ENCODE measurements at places on chromosomes 7 and 10.

DNA sequence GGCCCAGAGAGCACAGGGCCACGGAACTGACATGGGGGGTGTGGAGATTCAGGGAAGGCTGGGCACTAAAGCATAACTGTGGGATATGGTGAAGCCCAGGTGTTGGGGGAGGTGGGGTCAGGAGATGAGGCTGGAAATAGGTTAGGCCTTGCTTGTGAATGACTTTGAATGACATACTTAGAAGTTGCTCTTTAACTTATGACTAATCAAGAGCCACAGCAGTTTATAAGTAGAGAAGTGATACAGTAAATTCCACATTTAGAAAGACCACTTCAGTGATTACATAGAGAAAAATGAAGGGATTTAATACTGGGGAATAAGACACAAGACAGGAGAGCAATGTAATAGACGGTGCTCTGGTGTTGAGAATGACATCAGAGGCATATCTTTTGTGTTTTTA lies 120.8 kb upstream of the SEC61G start:
- DNase-seq = no peak

GRCh38 chr10:132793871-132794849 lies 8.2 kb upstream of the NKX6-2 start:
- DNase-seq = no peak

DNA sequence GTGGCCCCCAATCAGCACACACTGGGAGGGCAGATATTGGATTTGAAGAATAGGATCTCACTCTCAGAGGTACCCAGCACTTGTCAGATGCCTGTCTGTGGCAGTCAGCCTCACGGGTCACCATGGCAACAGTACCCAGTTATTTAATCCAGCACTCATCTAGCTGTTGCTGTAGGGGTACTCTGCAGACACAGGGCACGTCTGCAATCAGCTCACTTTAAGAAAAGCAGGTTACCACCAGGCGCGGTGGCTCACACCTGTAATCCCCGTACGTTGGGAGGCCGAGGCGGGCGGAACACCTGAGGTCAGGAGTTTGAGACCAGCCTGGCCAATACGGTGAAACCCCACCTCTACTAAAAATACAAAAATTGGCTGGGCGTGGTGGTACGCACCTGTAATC lies 11.9 kb downstream of the SFXN4 start:
- DNase-seq = no peak

DNA sequence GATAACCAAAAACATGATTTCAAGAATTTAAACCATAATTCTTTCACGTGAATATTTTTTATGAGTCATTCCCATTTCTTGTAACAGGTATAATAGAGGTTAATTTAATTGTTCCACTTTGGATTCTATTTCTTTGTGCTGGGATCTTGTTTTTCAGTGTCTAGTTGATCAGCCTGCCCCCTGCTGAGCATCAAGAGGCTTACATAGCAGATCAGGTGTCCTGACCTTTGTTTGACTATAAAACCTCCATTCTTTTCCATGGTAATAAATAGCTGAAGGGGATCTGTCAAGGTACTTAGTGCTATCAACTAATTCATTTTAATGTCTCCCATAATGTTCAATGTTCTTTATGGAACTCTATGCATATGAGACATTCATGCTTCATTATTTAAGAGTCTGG lies 4.9 kb downstream of the COL17A1 start:
- no peak for DNase-seq

- DNase-seq = no peak
Measured at GRCh38 chr10:90999512-91000172, 78.8 kb upstream of the ANKRD1 start.

GRCh38 chr10:132118366-132118765 lies 52.6 kb downstream of the JAKMIP3 start:
- no peak for DNase-seq

- no peak for DNase-seq
Measured at GRCh38 chr10:80199828-80200227, 5.5 kb downstream of the ANXA11 start.

GRCh38 chr10:56547163-56547562 lies 186.1 kb upstream of the ZWINT start:
- DNase-seq = no peak

Measured in stimulated activated CD4-positive, alpha-beta T cell treated with anti-CD3 and anti-CD28 coated beads, Interleukin-12 subunit alpha, Interleukin-12 subunit beta, amount 100 ng/mL, for 4 hours (primary cell).